HFF-Myc (cell line): ENCODE measurements at places on chromosomes 11 and 22.

DNA sequence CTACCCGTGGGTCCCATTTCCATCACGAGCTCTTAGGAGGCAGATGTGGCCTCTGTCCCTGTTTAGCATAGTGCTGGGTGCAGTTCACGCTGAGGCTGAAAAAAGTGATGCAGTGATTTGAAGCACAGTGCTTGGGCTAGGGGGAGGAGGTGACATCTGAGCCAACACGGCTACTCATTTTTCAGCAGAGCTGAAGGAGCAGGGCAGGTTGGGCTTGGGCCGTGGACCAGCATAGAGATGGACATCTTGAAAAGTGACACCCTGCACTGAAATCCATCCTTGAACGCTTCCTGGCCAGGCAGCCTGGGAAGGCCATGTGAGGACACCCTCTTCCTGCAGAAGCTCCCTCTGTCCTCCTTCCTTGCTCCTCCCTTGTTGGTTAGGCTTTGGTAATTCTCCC is 66.4 kb downstream of the ADAMTS15 start:
- no peak for DNase-seq

- no peak for DNase-seq
Measured at GRCh38 chr11:74925281-74925680, 23.6 kb downstream of the XRRA1 start.

DNA sequence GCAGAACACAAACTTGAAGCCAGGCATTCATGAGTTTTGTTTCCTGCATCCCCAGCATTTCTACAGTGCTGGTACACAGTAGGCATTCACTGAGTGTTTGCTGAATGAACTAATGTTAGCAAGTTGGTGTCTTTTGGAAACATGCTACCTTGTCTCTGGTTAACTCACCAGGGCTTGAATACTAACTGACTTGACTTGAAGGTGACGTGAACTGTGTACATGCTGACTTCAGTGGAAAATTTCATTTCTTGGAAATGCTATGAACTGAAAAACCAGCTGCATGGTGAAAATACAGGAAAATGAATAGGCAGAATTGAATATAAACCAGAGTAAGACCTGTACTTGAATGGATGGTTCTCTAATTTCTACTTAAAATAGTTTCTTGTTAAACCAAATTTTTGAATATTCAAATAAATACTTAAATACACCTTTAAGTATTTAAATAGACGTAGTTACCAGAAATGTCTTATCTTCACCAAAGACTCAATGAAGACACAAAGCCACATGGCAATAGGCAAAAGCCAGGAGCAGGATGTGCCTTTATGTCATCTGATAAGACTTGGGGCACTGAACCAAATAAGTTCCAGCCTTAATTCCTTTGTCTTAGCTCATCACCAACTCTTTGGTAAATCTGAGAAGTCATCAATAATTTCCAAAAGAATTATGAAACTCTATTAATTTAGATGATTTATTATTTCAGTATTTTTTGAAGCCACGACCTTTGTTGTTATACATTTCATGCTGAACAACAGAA is 39.7 kb upstream of the POU2AF2 start:
- DNase-seq: no peak

DNA sequence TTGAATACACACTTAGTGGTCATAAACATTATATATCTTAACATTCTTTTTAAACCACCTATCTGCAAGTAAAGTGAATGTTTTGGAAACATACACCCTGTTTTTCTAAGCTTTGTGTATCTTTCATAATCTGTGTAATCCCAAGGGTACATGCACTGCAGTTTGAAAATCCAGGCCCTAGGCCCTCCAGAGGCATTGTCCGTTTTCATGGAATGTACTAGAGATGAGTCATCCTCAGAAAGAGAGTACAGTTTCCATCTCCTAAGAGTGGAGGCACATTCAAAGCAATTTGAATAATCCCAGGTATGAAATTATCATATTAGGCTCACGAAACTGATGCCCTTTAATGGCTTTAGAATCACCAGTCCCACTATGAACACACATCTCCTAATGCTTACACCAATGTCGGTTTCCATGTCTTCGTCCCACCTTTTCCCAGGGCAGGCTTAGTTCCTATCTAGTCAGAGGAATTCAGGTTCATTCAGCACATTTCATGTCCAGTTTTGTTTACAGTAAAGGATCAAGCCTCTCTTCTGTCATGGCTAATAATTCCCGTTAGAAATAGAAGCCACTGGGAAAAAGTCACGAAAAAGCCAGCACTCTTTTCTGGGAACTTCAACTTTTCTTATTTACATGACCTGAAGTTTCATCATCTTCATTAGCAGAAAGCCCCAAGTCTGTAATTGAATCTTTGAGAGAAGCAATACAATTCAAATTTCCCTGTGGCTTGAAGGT is 39.5 kb upstream of the CD44 start:
- no peak for DNase-seq

GRCh38 chr22:43289976-43290721 is 53.0 kb downstream of the SCUBE1 start:
- DNase-seq: no peak

DNA sequence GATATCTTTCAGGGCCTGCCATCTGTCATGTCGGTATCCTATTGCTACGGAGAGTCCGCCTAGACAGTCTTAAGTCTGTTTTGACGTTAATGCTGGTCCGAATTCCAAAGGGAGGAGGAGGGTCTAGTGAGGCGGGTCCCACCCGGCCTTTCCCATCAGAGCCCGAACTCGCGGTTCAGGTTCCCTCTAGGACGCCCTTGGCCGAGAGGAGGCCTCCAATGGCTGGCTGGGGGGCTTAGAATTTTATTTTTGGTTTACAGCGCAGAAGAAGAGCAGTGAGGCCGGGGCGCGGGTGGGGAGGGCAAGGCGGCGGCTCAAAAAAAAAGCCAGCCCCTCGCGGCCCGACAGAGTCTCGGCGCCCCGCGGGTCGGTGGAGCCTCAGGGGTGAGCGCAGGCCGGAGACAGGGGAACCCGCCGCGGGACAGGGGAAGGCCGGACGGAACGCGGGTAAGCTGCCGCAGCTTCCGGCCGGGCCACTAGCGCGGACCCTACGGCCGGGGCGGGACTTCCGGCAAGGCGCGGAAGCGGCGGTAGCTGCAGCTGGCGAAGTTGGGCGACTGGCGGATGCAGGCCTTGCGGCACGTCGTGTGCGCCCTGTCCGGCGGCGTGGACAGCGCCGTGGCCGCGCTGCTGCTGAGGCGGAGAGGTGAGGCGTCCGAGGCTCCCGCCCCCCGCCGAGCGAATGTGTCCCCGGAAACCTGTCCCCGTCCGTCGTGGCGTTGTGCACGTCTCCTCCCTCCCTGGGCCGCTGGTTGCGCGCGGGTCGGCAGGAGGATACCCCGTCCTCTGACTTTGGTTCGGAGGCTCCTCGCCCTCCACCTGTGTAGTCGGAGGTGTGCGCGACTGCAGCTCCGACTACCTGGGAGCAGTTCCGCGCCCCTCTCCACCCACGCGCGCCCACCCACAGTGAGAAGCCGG is at the start of gene TRMU:
Gene TRMU (plus strand): TSS at position 514 of the 918 bp plus-strand sequence. CDS start 51 bp downstream, at position 565.
- DNase-seq: peak; percentile 31

DNA sequence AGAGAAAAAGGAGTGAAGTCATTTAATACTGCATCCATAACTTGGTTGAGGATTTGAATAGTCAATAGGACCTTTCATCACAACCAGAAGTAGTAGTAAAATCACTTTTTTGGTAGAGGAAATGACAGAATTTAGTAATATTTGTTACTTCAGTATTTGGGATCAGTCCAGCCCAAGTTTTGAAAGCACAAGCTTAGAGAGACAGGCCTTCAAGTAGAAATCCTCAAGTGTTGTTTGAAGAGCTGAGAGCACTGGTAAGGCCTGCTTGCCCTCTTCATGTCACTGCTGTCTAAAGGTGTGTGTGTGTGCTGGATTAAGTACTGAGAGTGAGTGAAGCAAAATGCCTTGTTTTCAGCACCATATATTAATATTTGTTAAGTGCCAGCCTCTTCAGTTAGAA is 137.3 kb downstream of the WNT11 start:
- no peak for DNase-seq

- DNase-seq: no peak
Measured at GRCh38 chr22:42565956-42566355, 12.2 kb downstream of the SERHL2 start.

- DNase-seq: no peak
Measured at GRCh38 chr11:68211546-68211945, 1.6 kb downstream of the KMT5B start.

DNA sequence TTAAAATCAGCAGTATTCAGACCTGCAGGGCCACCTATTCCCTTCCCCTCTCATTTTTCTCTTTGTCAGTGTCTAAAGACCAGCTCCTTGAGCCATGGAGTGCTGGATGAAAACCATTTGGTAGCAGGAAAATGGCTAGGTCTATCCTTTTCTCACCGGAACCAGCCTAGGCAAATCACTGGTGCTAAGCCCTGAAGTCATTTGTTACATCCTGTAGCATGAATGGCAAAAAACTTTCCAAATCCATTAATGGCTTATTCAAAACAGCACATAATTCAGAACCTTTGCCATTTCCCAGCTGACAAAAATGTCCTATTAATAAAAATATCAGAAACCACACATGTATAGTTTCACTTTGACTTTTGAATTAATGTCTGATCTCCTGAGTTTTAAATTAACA is 209.5 kb upstream of the E2F8 start:
- no peak for DNase-seq

DNA sequence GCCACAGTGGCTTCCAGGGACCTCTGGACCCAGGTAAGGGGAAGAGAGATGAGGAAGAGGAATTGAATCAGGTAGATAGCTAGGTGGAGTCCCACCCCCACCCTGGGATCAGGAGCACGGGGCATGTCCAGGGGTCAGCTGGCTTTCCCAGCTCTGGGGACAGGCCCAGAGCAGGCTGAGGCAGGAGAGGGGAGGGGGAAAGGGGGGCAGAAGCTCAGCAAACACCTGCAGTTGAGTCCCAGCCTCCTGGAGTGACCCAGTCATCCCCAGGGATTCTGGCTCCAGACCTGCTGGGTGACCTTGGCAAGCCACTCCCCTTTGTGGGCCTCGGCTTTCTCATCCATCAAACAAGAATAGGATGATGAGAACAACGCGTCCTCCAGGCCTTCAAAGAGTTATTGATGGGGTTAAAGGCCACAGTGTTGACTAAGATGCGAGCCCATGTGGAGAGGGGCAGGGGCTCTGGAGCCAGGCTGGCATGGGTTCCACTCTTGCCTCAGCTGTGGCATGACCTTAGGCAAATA is 16.0 kb downstream of the STARD10 start:
- DNase-seq: no peak

GRCh38 chr11:109772892-109773291 is 320.3 kb upstream of the ZC3H12C start:
- no peak for DNase-seq

GRCh38 chr11:29343465-29344333 is 673.1 kb downstream of the KCNA4 start:
- DNase-seq: peak; percentile 22

DNA sequence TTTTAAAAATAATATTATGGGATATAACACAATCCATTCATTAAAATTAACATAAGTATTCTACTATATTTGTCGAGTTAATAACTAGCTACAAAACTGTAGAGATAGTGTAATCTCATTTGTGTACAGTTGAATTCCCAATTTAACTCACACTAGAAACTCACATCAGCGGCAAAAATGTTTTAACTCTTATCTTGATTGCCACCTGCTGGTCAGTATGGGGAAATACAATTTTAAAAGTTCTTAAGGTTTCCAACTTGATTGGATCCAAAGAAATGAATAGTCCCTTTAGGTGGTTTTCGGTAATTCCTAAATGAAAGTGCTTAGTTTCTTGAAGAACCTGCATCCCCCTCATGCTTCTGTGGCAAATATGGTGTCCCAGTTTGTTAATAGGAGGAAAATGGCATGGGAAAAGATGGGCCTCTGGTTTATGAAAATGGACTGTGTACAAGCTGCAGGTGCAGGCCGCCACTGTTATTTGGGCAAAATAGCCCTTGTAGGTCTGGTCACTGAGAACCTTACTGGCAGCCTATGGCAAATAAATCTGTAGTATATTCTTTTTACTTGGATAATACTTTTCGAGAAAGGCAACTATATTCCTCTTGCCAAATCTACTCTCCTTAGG is 33.7 kb upstream of the SLC17A6 start:
- peak; percentile 3 for DNase-seq

DNA sequence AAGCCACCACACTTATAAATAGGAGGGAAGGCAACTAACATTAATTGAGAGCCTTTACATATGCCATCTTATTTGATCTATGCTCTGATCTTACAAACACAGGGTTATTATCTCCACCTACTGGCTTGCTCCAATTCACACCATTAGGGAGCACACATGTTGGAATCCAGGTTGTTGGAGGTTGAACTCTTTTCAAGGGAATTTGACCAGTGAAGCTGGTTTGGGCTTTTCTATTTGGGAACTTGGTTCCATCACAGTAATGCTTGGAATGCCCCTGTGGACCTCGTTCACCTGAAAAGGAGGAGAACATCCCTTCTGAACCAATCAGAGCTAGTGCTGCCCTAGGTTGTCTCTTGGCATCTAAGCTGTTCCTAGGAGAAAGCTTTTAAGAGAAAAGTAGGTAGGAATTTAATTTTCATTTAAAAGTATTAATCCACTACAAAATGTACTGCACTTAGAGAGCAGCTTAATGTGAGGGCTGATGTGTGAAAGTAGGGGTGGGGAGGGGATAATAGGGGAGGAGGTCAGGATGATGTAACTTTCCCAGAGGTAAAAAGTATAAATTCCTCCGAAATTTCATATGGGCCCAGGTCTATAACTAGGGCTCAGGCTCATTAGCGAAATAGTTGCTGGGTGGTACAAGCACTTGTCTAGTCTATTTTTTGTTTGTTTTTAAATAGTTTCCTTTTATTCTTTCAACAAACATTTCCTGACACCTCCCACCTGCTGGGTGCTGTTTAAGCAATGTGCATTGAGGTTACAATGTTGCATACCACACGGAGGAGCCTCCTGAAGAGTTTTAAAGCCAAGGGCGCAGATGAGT is 7.6 kb upstream of the MICAL2 start:
- no peak for DNase-seq

GRCh38 chr22:43343262-43343669 is at the start of gene SCUBE1:
Gene SCUBE1 (minus strand): TSS chr22:43343372. CDS start chr22:43343261, 111 bp downstream.
- no peak for DNase-seq

DNA sequence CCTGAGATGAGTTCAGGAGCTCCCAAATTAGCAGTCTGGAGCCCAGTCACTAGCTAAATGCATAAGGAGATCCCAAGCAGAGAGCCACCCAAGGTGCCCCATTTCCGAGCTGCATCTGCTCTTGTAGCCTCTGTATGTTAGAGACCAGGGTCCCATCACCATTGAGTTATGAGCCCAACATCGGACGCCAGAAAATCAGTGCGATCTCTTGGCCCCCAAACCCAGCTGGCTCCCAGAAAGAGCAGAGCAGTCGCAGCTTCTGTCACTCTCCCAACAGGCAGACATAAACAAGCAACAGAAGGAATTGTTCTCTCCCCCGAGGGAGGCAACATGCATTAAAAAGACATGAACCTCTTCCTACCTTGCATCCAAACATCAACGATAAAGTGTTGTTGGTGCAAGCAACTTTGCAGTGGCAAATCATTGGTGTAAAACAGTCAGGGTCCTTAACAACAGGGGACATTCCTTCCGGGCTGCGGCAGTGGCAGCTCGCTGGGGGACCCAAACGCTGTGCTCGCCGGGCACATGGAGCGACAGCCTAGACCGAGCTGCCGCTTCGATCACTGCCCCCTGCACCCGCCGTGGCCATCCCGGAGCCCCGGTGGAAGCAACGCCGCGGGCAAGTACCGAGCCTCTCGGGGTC is 907.1 kb downstream of the DLG2 start:
- DNase-seq: no peak
